Right ventricle myocardium superior (tissue), 1 donor: ENCODE measurements at places on chromosomes 2 and 18.

DNA sequence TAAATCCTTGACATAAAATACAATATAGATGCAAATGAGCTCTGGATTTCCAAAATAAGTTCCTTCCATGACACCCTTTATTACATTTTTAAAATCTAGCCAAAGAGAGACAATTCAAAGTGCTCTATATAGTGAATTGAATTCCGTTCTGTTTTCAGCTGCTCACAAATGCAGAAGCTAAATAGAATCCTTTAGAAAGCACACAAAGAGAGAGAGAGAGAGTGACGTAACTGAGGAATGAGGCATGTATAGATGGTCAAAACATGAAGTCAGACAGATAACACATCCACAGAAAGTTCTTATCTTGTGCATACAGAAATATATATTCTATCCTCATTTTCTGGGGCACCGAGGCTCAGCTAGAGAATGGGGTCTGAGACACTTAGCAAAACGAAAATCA is 344.7 kb upstream of the NETO1 start:
- DNase-seq: no peak

- DNase-seq: no peak
Observed at GRCh38 chr2:31983762-31984467, 26.9 kb downstream of the MEMO1 start.

- no peak for DNase-seq
Observed at GRCh38 chr2:71385012-71385411, 53.4 kb downstream of the ZNF638 start.

DNA sequence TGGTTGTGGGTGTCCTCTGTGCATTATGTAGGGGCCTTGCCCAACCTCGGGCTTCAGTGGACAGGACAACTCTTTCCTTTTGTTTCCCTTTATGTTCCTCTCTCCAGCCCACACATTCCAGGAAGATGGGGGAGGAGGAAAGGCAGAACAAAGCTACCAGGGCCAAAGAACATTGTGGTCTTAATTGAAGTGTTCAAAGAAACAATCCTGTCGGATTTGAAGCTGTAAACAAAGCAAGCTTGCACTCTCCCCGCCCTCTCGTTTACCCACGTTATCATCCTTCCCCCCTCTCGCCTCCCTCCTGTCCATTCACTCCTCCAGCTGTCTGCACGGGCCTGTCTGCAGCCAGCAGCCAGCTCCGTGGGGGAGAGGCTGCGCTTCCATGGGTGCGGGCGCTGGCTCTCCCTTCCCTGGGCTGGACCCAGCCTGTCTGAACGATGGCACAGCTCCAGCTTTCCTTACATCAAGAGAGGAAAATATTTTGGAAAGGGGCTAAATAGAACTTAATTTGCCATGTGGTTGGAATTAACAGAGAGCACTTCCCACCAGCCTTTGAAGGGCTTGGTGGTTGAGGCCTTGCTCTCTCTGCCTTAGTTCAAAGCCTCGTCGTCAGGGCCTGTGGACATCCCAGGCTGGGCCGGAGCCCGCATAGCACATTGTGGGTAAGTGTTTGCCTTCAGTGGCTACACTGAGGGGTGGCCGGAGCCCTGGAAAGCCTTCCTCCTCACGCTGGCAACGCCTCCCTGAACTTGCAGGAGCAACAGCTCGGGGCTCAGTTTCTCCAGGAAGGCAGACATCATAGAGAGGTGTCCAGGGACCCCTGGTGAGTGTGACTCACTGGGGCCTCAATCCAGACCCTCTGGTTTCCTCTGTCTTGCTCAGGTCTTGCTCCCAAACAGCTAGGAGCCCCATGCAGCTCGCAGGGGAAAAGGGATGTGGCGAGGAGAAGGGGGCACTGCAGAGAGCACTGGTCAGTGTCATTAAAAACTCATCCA is 60.6 kb upstream of the HS6ST1 start:
- DNase-seq: peak; percentile 78

- no peak for DNase-seq
Observed at GRCh38 chr2:10654069-10654468, 35.7 kb downstream of the NOL10 start.

- no peak for DNase-seq
Observed at GRCh38 chr18:40882468-40882867, 1072.6 kb upstream of the PIK3C3 start.

DNA sequence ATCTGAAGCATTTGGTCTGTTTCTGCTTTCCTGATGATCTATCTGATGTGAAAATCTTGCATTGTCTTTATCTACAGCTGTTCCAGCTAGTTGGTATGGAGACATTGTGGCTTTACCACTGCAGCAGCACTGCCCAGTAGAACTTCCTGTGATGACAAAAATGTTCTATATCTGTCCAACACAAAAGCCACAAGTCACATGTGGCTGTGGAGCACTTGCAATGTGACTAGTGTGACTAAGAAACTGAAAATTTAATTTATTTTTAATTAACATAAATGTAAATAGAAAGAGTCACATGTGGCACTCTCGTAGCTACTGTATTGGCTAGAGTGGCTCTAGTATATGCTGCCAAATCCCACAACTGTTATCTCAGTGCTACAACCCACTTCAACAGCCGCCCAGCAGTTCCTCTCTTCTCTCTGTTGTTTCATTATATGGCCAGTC is 425.7 kb downstream of the SETBP1 start:
- no peak for DNase-seq

- DNase-seq: no peak
Observed at GRCh38 chr2:226916669-226917068, 80.8 kb downstream of the RHBDD1 start.

DNA sequence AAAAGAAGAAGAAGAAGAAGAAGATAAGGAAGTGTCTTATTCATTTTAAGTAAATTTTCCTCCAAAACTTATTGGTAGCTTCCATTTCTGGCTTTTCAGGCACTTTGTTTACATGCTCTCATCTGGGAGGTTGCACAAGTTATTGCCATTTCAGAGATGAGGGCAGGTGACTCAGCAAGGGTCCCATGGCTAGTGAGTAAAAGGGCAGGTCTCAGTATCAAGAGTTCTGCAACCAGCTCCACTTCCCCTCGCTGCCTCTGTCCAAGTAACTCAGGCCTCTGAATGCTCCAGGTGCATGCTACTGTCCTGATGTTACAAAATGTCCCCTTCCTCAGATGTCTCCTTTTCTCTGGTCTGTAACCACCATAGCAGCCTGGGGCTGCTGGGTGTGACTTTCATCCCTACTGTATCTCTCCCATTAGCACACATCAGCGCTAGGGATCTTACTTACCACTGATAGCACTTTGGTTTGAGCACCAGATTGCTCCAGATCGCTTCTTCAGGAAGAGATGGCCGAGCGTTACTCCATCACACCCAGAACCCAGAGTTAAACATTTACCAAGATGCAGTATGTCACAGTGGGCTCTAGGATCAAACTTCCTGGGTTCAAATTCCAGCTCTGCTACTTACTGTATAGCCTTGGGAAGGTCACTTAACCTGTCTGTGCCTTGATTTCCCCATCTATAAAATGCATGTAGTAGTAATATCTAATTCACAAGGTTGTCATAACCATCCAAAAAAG is 57.4 kb upstream of the LAPTM4A start:
- no peak for DNase-seq

DNA sequence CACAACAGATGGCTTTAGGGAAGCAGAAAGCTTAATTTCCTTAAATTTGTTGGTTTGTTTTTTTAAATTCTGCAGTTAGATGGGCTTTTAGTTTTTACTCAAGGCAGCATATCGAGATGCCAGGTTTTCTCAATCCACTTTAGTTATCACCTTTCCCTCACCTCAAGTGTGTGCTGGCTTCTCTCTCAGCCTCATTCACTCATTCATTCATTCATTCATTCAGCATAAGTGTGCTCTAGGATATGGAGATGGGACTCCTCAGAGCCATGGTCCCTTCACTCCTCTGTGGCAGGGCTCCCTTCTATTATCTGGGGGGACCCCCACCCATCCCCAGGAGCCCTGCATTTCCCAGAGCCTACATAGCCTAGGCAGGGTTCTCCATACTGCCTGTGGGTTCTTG is 19.0 kb downstream of the VIL1 start:
- no peak for DNase-seq

- no peak for DNase-seq
Observed at GRCh38 chr2:85015653-85016360, 44.8 kb downstream of the KCMF1 start.

DNA sequence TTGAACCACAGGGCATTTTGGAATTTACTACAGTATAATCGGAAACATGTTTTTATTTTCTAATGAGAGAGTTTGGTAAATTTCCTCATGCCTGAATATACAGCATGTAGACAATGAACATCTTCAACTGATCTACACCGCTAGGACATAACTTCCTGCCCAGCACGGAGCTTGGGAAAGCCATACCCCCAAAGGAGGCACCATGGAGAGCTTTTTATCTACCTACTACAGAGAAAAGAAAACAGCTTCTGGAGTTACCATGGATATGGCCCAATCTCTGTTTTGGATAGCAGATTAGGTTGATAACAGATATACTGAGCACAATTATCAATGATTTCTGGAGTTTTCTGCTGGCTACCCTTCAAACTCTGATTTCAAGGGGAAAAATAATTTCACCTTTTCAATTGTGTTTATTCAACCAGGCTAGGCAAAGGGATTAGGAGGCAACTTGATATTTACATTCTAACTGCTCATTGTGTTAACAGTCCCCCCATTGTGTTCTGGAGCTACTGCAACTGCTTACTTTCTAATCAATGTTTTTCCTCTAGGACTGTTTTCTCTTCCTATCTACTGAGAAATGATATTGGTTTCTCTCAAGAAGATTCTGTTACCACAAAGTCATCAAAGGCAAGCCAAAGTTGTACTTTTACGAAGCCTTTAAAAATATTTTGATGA is 123.0 kb upstream of the ARHGAP28 start:
- no peak for DNase-seq

DNA sequence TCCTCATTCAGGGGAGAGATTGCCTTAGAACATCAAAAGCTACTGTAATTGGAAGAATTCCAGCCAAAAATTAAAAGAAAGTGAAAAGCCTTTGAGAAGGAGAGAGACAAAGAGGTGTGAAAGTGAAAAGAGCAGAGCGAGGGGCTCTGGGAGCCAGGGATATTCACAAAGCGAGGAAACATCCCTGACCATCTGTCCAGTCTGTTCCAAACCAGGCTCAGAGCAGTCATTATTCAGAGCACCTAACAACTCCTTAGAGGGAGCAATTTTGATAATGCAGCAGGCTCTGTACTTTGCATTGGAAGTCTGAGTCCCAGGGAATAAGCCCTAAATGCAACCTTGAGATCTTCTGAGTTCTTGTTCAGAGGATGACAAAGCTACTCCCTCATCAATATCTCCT is 119.1 kb upstream of the LYPD1 start:
- no peak for DNase-seq

DNA sequence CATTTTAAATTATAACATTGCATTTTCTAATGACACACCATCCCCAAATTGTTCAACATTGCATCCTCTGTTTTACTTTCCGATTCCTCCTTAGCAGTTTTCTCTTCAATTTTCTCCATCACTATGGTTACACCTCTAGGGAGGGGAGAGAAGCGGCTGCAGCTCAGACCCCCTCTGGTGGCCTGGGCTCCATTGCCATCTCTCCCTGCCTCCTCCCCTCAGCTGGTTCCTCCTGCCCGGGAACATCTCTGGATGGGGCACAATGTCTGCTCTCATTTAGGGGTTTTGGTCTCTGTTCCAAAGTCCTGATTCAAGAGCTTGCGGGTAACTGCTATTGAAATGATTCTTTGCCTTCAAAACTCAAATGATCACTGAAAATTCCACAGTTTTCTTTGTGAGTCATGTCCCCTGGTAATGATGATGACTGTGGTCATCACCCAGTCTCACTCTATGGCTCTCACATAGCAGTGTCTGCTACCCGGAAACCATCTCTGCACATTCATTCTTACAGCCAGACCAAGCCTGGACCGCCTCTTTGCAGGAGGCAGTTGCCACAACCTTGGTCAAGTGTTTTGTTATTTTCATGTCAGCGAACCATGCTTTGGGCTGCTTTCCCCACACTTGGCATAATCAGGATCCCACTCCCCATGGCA is 263.9 kb downstream of the ALPK2 start:
- no peak for DNase-seq

DNA sequence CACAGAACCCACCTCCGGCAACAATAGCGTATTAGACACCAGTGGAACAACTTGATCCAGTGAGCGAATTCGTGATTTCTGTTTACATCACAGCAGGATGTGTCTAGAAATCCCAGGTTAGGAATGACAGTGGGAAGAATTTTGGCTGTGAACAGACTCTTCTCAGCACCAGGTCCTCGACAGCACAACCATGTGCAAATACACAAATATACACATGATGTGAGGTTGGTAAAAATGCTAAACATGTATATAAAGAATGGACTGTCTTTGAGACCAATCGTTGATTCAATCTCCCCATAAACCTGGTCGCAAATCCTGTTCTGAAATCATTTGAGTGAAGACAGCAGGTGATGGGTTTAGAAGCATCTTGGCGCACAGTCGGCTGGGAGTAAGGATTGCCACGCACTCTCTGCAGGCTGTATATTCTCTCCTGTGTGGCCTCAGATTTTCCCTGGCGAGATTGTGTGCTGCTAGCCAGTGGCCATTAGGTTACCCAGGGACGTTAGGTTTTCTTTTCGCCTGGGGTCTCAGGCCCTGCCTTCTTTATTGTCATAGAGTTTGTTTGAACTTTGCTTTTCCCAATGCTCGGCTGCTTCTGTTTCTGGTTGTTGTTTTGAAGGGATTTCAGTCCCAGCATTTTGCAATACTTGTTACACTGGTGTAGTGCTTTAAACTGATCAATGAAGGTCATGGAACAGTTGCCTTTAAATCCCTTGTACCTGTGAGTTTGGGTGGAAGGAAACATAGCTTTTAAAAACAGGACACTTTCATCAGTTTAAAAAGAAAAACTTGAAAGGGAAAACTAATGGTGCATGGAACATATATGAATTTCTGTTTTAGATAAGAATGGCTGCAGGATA is 147.3 kb downstream of the ALPK2 start:
- DNase-seq: no peak

- DNase-seq: peak; percentile 77
Observed at GRCh38 chr18:7272311-7273049, 41.6 kb downstream of the LRRC30 start.

DNA sequence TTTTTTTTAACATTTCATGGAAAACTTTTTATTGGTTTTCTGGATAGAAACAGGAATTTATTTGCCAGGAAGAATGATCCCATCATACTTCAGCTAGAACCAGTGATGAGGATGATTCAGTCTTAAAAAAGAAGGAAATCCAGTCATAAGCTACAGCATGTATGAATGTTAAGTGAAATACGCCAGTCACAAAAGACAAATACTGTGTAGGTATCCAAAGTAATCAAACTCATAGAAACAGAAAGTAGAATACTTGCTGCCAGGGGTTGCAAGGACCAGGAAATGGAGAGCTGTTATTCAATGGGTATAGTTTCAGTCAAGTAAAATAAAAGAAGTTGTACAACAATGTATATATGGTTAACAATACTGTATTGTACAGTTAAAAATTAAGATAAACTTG is 21.3 kb downstream of the PSME4 start:
- DNase-seq: no peak
